NCI-H1417 (cell line): ENCODE measurements at places on chromosomes 5 and 9.
A peak's percentile ranks its signal among the peaks of the same experiment; 100 is the strongest.

DNA sequence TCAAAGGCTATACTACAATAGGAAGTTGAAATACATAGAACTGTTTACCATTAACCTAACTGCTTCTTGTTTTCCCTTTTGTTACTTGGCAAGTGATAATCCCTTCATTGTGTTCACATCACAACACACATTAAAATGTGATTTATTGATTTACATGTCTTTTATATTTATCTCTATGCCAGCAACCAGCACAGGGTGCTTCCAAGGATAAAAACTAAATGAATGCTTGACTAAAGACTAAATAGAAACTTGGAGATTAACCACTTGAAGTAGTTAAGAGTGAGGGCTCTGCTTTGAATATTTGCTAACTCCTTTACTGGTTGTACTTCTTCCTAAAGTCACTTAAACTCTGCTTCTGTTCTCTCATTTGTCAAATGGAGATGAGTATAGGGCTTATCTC is 1730.6 kb downstream of the EFNA5 start:
- DNase-seq: no peak

DNA sequence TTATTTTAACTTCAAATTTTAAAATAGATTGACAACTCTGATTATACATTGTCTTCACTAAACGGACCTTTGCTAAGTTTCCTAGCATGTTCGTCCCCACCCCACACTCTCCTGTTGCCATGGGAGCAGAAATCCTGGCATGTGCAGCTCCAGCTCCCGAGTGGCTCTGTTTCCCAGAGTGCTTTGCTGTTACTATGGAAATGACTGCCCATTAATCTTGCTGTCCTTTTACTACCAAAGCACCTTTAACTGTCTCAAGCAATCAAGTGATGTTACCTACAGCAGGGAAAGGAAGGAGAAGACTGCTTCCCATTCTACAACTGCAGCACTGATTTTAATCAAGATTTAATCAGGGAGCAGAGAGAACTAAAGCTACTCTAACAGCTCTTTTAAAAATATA is 212.0 kb upstream of the KIF2A start:
- DNase-seq: peak; percentile 97

GRCh38 chr9:125785248-125785751 is 38.1 kb downstream of the PBX3 start:
- DNase-seq: no peak

DNA sequence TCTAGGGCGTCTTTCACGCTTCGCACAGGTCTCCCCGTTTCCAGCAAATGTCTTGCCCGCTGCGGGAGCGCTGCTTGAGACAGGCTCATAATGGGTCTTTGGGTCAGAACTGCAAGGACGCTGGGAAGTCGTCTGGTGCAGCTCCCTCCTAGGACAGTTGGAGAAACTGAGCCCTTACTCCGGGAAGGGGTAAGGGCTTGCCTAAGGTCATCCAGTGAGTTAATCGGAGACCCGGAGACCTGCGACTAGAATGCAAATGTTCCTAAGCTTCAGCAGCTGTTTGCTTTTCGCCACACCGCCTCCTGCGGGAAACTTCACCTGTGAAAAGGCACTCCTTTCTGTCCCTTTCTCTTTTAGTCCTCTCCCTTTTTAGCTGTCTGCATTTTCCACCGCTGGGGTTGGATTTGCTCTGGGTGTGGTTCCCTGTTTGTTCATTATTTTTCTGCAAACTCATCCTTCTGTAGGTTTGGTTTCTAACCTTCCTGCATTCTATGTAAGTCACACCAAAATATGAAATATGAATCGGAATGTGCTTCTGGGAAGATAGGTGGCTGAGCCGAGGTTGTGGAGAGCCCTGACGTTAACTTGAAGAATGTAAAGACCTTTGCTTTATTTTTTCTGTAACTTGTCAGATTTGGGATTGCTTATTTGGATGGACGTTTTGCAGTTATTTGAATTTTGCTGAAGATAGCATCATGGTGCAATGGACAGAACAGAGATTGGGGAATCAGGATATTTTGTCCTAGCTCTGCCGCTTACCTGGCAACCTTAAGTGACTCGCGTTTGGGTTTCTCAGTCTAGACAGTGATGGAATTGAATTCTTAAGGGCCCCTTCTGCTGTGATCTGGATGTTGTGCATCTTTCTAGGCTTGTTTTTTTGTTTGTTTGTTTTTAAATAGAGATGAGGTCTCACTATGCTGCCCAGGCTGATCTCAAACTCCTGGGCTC is 909 bp downstream of the SLC36A1 start:
- DNase-seq: peak; percentile 41

DNA sequence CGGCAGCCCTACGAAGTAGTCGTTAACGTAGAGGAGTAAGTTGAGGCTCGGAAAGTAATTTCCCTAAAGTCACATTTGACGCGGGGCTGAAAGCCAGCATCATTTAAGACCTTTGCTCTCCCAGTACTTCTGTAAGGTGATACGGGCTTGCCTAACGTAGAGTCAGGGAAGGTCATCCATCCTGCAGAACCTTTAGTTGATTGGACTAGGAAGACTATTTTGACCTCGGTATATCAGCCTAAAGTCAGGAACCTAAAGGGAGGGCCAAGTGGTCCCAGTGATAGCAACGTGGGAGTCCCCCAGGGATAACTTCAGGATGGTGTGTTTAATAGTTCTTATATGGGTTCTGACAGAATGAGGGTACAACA is 657 bp downstream of the NUP214 start:
- no peak for DNase-seq

DNA sequence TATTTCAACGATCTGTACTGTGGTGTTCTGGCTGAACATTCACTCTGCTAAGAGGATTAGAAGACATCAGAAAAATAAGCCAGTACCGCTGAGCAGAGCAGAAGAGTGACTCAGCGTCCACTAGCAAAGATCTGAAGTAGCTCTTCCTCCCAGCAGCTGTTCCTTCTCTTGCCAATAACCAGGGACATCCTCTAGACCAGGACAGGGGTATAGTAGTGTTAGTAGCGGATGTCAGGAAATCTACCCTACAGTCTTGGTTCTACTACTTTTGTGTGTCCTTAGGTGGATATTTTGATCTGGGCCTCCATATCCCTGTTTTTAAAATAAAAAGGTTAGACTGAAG is 103.6 kb downstream of the TSSK1B start:
- DNase-seq: no peak

DNA sequence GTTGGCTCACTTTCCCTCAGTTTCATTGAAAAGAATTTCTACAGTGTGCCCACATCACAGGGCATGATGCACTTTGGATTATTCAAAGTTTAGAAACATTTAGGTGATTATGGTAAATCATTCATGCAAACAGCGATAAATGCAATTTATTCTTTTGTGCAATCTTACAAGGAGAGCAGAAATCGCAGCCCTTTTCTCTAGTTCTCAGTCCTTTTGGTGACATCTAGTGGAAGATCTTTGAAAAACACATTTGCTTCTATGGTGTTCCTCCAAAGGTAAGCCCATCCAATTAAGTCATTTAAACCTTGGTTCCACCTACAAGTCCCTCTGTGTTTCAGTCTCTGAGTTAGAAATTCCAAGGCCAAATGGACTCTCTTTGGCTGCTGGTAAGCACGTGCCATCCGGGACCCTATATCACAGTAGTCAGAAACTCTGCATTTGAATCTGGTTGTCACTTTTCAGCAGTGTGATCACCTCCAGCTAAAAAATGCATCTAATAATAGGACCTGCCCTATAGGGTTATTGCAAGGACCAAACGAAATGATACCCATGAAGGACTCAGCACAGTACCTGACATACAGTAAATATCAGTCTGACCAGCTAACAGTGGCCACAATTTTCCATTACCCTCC is 66.4 kb downstream of the MACROH2A1 start:
- peak; percentile 25 for DNase-seq

DNA sequence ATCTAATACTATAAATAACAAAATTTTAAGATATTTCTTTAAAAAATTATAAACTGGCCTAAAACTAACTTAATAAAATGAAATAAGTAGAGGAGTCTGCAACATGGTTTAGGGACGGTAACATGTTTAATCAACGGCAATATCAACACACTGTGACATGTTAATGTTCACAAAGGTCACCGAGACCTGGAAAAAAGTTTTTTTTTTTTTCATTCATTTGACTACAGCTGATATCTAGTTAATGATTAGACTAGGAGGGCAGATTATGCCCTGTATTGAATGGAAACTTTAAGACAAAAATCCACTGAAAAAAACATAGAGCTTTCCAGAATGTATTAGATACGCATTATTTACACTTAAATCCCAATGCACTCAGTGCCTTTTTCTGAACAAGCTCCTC is 67.0 kb upstream of the CDK5RAP2 start:
- DNase-seq: no peak

GRCh38 chr5:151787817-151788216 is 16.1 kb downstream of the G3BP1 start:
- DNase-seq: no peak

DNA sequence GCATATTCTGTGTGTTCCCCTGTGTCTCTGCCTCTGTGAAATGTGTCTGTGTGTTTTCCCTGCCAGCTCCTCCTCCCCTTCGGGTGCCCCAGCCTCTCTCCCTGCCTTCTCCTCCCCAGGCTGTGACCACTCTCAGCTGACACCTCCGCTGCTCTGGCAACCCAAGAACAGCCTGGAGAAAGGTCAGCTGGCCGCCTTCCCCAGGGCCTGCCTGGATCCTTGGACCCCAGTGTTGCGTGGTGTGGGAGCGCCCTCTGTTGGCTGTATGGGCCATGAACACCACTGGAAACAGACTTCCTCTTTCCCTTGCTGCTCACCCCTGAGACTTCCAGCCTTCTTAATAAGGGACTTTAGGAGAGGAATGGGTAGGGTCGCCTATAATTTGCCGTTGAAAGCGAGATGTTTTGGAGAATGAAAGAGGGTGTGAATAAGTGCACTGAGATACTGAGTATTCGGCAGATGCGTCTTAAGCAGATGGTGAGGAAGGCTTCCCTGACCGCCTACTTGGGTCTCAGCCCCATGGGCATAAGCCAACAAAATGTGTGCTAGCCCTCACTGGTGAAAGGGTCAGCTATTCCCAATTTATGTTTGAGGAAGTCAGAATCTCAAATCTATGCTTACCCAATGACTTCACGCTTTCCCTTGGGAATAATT is 114.9 kb upstream of the TRIM32 start:
- DNase-seq: peak; percentile 16

DNA sequence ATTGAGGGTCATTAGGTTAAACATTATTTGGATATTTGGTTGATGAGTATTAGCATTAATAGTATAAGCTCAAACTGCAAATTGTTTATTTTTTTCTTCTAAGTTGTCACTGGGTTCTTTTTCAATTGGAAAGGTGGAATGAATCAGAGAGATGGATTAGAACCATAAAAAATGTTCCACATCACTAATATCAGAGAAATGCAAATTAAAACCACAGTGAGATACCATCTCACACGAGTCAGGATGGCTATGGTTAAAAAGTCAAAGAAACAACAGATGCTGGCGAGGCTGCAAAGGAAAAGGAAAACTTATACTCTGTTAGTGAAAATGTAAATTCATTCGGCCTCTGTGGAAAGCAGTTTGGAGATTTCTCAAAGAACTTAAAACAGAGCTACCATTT is 122.8 kb downstream of the CCDC192 start:
- DNase-seq: no peak

- DNase-seq: no peak
These were observed 35.0 kb downstream of the PRRT1B start for GRCh38 chr9:131580358-131580757.

GRCh38 chr9:10371824-10372223 is 241.0 kb downstream of the PTPRD start:
- no peak for DNase-seq

DNA sequence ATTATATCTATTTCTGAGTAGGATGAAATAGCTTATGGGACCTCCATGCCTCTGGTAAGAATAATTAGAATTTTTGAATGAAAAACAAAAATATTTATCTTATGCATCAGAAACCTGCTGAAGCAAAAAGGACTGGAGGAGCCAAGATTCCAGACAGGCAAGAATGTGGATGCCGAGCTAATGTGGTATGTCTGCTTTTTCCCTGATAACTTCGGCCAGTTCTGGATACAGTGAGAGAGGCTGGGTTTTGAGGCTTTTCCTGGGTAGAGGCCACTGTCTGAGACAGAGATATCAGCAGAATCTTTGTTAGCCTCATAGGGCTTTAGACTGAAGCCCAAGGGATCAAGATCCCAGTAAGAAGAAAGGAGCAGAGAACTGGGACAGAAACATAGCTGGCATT is 5.2 kb upstream of the CTNND2 start:
- no peak for DNase-seq

DNA sequence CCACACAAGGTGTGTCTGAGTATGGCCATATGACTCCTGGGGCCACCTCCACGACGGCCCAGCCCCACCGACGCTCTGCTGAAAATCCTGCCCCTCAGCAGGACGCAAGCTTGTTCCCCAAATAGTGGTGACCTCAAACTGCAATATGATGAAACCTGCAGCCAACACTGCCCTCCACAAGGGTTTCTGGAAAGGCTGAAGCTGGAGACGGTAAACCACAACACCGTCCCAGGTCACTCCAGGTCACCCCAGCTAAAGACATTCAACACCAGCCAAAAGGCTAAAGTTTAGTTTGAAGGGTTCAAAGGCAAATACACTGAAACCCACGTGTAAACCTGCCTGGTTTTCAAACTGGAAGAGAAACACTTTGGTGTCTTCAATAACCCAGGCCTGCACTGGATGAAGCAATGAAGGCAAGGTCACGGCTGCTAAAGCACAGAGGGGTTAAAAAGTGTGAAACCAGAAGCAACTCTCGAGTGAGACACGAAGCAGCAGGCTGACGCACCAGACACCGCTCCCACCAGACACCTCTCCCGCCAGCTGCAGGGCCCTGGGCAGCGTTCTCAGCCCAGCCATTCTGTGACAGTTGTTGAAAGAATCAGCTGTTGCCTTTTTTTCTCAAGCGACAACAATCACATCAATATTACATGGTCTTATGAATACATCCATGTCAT is 1.8 kb upstream of the LHX3 start:
- DNase-seq: no peak

GRCh38 chr9:111050819-111051218 is 12.5 kb upstream of the LPAR1 start:
- DNase-seq: no peak

DNA sequence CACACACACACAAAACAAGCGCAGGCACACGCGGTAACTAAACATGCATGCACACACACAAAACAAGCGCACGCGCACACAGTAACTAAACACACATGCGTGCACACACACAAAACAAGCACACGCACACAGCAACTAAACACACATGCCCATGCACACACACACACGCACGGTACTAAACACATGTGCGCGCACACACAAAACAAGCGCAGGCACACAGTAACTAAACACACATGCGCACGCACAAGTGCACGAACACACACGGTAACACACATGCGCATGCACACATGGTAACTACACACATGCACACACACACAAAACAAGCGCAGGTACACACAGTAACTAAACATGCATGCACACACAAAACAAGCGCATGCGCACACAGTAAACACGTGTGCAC is 19.9 kb upstream of the SLC6A3 start:
- DNase-seq: no peak
